ENCODE measurements at places on chromosomes 3 and 15. TPM values are rescaled to one million over a fixed set of nuclear protein-coding genes. Genes with fewer than 3 reads are reported as not detected.

The LSMEM2 gene
- total RNA-seq, result not detected

The ITGA11 gene
- 22.3 TPM for total RNA-seq

The SOX14 gene
- total RNA-seq, result not detected

The TIGIT gene
- not detected for total RNA-seq

The SPATA12 gene
- not detected for total RNA-seq

The ATP13A4 gene
- 1.3 TPM for total RNA-seq

The ZNF660 gene
- total RNA-seq, result 2.1 TPM

Data from bronchial smooth muscle cell (primary cell).